ENCODE measurements at places on chromosomes 5 and 9.
A peak's percentile ranks its signal among the peaks of the same experiment; 100 is the strongest.

DNA sequence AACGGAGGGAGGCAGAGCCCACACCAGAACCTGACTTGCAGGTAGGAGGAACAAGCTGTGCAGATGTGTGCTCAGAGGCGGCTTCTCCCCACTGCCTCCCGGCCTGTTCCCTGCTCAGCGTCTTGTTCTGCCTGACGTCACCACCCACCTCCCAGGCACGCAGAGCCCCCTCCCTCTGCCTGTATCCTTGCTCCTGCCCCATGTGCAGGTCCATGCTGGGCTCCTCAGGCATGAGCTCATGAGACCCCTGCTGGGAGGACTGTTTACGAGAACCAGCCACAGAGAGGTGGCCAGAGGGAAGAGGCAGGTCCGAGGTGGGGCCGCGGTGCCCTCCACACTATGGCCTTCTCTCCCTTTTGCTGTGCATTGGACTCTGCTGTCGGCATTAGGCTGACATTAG, 45.5 kb downstream of the SLC6A3 start:
- DNase-seq, result no peak

- DNase-seq, result peak; percentile 36
Observed at GRCh38 chr9:127561491-127562278, 50.4 kb upstream of the STXBP1 start.

DNA sequence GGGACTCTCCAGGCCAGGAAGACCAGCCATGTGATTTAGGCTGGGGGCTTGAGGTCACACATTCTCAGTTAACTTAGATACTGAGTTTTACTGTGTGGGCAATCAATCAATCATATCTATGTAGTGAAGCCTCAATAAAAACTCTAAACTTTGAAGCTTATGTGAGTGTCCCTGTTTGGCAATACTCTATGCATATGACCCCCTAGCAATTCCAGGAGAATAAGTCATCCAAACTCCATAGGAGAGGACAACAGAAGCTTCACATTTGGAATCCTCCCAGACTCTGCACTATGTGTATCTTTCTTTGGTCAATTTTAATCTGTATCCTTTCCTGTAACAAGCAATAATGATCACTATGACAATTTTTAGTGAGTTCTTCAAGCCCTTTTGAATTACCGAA, 216.8 kb upstream of the RGMB start:
- DNase-seq, result no peak

GRCh38 chr9:114076237-114077161, 1.6 kb downstream of the AMBP start:
- no peak for DNase-seq

DNA sequence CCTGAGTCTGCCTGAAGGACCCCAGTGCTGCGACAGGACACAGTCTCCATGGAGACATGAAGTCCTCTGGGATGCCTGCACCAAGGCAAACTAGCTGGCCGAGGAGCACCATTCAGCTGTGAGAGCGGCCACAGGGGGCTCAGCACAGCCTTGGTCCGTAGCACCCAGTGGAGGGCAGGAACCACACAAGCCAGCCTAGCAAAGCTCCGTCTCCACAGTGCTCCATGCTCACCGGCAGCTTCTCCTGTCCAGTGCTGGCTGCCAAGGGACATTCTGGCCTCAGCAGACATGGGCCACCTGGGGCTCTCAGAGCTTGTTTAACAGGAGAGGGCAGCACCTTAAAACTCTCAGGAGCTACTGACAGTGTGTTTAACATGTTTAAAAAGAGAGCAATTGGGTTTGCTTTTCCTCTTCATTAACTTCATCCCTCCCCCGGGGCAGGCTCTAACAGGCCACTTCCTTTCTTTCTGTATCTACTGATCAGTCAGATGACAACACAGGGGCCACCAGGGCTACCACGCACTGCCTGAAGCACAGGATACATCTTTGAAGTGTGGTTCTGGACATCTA, 57.0 kb downstream of the SECISBP2 start:
- no peak for DNase-seq

DNA sequence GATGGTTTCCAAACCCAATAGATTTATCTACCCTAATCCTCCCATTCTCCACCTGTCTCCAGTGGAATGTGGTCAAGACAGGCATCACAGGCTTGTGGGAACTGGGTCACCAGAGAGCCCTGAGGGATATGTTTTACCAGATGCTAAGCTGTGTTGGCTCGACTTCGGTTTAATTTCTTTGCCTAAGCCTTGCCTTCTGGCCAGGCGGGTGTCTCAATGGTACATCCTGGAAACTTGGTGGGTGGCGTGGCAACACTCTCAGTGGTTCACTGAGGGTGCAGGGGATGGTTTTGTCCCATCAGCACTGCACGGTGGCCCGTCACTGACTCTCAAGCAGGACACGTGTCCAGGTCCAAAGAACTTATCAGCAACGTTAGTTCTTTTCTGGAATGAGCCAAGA, 192.2 kb downstream of the TENT4A start:
- DNase-seq, result no peak

- no peak for DNase-seq
Observed at GRCh38 chr5:34591723-34592122, 64.4 kb upstream of the RAI14 start.

- no peak for DNase-seq
Observed at GRCh38 chr9:20270161-20270560, 352.1 kb downstream of the MLLT3 start.

DNA sequence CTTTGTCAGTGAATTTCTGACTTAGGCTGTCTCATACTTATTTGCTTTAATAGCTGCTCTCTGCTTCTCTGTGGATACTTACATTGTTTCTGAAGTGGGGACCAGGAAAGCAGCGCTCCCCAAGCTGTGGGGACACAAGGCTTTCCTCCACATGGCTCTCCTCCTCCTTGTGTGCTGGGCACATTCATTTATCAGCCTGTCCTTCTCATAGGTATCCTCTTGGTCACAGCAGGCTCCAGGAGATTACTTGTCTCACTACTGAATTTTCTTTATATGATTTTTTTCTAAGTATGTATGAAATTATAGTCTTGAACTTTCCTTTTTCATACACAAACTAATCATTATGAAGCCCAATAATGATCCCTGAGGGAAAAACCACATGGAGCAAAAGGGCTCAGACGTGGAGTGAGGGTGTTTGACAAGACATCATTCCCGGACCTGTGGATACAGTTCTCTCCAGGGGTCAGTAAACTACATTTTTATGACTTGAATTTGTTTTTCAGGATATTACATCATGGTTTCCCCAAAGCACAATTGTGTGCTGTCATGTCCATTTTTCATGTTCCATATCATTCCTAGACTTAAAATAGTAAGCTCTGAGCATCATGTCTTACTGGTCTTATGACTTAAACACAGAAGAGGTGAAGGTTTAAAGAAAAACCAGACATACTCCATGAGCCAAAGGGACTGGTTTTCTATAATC, 234.5 kb downstream of the PCSK1 start:
- DNase-seq, result no peak

DNA sequence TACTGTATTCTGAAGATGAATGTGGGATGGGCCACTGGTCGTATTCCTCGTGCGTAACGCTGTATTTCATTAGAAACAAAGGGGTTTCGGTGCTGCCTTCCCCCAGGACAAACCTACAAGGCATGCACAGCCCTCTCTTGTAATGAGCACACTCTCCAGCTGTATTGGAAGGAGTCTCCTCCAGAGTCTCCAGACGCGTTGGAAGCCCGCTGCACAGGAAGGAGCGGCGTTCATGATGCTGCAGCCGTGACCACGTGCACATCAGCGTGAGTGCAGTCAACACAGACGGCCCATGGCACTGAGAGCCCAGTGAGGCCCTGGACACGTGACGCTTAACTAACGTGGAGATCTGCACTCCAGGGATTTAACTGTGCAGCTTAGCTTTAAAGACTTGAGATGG, 209.0 kb upstream of the IRX1 start:
- no peak for DNase-seq

DNA sequence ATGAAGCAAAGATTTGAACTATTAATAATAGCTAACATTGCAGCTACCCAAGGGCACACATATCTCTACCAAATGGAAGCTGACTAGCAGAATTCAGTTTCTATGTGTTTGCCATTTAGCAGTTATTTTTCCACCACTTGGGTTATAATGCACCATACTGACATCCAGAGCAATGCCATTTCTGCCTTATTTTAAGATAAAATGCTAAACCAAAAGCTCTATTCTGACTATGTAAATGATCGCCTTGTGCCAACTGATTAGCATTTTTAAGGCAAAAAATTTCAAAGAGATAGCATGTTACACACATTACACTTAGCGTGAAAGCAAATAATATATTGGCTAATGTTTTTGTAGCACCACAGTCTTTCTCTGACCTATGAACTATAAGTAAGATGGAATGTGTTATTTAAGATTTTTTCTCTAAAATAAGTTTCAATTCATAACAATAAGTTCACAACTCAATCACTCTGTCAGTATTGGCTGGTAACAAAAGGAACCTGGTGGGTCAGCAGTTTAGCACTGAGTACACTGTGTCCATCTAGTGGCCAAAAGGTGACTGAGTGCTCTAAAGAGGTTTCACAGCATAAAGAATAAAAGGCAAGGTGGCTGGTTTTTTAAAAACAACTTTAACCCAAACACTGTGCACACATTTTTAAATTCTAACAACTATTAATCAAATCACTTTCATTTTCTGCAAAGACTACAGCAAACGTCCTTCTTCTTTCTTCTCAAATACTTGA, 443.5 kb downstream of the PDE4D start:
- DNase-seq, result peak; percentile 21

DNA sequence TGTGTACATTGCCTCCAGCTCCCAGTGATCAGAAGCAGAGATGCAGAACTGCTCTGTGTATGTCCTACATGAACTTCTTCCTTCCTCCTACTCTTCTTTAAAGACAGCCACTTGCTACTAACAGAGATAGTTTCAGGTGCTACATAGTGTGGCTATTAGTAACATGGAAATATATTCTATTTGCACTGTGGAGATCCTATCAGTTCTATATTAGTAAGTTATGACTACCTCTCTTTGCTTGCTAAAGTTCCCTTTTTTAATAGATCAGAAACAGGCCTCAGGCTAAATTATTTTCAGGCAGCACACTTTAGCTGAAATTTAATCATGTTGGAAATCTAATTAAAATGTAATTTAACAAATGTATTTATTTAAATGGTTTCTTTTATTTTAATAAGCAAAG, 64.4 kb upstream of the TNFSF8 start:
- DNase-seq, result no peak

DNA sequence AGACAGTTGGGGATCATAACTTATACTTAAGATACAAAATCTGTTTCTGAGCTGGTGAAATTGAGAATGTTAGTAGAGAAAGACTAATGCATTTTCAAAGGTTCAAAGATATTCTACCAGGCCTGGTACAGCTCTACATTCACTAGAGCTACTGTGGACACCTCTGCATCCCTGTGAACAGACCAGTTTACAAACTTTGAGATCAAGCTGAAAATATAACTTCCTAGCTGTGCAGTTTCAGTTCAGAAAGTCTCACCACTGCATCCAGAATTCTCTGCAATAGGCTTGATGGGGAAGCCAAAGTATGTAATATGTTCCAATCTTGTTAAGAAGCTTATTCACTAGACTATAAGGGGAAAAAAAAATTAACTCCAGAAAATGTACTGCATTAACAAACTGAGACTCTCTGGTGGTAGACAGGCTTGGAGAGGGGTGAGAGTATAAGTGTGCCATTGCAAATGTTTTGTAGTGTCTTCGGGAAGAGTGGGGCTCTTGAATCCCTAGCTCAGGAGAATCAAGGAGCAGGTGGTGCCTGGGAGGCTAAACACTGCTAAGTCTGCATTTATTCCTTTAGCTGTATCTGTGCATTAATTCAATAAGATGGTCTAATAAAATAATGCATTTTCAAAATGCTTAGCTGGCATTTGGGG, 671.9 kb downstream of the NR2F1-AS1 start:
- DNase-seq, result no peak

- DNase-seq, result no peak
Observed at GRCh38 chr9:37564916-37565315, 11.3 kb downstream of the FBXO10 start.

DNA sequence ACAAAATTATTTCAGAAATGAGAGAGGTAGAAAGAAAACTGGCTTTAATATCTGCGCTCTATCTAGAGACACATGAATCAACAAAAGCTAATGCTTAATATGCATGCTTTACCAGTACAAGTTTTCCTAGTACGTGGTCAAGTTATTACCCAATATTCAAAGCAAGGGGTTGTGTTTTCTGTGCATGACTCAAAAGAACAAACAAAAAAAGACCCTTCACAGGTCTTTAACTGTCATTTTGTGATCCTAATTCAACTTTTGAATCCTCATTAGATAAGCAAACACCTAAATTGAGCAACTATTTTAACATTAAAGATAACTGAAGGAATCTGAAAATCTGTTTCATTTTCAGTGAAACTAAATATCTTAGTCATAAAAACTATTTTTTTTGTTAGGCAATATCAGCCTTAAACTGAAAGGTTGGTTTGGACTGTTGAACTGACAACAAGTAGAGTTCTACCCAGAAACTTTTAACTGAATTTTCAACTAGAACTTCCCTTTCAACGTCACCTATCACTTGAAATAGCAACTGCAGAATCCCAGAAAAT, 12.5 kb downstream of the ST8SIA4 start:
- DNase-seq, result no peak

- peak; percentile 25 for DNase-seq
Observed at GRCh38 chr5:41346609-41347008, 133.3 kb upstream of the C6 start.

- DNase-seq, result no peak
Observed at GRCh38 chr9:35333551-35333950, 156.4 kb upstream of the RUSC2 start.

- DNase-seq, result no peak
Observed at GRCh38 chr5:122187426-122187825, 58.1 kb downstream of the ZNF474 start.

GRCh38 chr9:27154908-27155307, 45.9 kb downstream of the TEK start:
- no peak for DNase-seq

DNA sequence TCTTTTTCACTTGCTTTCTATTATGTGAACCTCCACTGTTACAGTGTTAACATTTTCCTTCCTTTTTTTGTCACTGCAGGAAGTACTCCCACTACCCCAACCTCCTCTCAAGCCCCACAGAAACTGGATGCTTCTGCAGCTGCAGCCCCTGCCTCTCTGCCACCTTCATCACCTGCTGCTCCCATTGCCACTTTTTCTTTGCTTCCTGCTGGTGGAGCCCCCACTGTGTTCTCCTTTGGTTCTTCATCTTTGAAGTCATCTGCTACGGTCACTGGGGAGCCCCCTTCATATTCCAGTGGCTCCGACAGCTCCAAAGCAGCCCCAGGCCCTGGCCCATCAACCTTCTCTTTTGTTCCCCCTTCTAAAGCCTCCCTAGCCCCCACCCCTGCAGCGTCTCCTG, 18.8 kb downstream of the NUP214 start:
- no peak for DNase-seq

DNA sequence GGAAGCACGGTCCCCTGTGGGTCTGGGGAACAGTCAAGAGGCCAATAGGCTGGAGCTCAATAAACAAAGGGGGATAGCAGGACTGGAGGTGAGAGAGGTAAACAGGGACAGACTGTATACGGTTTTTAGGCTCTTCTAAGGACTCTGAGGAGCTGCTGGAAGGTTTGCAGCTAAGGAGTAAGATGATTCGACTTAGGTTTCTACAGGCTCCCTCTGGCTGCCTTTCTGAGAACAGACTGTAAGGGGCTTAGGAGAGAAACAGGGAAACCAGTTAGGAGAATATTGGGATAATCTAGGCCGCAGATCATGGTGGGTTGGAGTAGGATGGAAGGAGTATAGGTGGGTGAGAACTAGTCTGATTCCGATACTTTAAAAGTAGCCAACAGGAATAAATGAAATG, 10.4 kb downstream of the CDK5RAP2 start:
- no peak for DNase-seq
